ENCODE measurements at places on chromosomes 16 and 17.

- DNase-seq, result no peak
Measured at GRCh38 chr16:82323171-82323570, 153.1 kb upstream of the MPHOSPH6 start.

GRCh38 chr17:78369791-78370381, 8.6 kb upstream of the PGS1 start:
- no peak for DNase-seq

DNA sequence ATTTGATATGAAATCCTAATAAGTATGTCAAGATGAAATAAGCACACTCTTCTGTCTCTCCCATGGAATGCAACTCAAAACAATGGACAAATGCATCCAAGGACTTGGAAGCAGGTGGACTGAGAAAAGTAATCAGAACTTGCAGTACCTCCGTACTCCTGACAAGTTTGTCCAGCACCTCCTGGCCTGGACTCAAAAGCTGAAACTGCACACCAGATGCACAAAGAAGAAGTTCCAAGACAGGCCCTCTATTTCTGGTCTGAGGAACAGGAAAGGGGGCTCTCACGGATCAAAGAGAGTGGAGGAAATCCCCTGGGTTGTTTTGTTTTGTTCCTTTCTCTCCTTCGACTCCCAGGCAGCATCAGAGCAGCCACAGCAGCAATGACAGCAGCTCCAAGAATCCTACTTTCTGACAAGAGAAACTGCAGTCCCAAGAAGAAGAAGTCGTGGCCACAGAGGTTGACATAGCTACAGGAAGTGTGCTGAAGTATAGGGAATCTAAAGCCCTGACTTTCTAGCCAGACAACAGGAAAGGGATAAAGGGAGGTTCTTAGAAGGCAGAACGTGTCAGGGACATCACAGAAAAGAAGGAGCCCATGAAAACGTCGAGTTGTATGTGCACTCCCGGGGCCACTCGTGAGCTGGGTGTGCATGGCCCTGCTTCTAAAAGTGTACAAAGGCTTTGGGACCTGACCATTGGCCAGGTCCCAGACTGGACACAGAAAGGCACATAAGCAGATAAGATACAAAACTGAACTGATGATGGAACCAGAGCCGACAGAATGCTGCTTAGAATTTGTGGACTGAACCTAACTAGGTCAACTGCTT, 29.3 kb downstream of the AKAP10 start:
- no peak for DNase-seq

DNA sequence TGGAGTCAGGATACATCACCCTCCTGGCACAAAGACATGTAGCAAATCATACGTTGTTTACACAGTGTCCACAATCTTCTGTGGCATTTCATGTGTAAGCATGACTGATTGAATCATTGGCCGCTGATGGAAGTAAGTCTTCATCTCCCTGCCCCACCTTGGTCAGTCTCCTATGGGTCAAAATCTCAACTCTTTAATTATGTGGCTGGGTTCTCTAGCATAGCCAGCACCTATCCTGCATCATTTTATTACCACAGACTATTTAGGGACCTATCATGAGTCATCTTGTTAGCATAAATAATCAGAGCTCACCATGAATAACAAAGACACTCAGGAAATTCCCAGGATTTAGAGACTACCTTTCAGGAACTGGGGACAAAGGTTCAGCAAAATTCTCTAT, 15.9 kb downstream of the TANC2 start:
- no peak for DNase-seq

DNA sequence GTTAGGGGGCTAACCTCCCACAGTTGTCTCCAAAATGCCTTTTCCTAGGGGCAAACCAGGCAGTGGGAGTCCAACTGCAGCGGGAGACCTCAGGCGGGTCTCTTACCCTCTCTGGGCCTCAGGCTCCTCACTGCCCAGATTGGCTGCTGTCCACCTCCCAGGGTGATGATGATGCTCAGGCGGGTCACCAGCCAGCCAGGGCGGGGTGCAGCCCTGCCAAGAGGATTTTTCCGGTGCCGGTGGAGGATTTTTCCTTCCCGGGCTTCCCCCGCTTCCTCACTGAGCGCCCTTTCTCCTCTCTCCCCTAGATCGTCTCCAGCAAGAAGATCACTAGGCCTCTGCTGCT, 22.8 kb downstream of the CPNE2 start:
- no peak for DNase-seq

GRCh38 chr17:58325976-58326468, 2.6 kb downstream of the TSPOAP1 start:
- no peak for DNase-seq

DNA sequence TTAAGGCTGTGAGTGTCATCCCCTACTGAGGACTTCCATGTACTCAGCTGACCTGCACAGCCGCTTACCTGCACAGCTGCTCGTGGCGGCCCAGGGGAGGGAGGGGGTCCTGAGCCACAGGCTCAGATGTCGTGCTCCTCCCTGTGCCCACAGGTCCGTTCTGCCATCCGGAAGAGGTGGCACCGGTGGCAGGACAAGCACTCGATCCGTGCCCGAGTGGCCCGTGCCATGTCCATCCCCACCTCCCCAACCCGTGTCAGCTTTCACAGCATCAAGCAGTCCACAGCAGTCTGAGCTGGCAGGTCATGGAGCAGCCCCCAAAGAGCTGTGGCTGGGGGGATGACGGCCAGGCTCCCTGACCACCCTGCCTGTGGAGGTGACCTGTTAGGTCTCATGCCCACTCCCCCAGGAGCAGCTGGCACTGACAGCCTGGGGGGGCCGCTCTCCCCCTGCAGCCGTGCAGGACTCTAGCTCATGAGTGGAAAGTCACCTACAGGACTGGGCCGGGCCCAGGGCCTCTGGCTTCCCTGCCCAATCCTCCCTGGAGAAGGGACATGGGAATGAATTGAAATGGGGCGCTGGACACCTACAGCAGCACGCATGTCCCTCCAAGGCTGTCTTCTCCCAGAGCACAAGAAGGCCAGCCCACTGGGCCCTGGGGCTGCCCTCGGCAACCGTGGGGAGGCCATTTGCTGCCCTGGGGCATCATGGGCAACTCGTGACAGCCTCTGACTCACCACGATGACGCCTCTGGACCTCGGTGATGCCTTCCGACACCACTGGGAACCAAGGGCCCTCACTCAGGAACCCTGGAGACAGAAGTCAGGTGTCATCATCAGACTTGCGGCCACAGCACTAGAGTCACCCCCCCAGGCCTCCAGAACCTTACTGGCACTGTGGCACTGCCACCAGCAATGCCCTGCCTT, 9.9 kb upstream of the SPPL2C start:
- DNase-seq, result no peak

GRCh38 chr16:85422632-85423550, 190.2 kb upstream of the GSE1 start:
- DNase-seq, result peak; percentile 22

GRCh38 chr17:68036304-68037147, 991 bp downstream of the KPNA2 start:
- no peak for DNase-seq

- DNase-seq, result no peak
Measured at GRCh38 chr16:22945361-22945760, 131.4 kb downstream of the HS3ST2 start.

DNA sequence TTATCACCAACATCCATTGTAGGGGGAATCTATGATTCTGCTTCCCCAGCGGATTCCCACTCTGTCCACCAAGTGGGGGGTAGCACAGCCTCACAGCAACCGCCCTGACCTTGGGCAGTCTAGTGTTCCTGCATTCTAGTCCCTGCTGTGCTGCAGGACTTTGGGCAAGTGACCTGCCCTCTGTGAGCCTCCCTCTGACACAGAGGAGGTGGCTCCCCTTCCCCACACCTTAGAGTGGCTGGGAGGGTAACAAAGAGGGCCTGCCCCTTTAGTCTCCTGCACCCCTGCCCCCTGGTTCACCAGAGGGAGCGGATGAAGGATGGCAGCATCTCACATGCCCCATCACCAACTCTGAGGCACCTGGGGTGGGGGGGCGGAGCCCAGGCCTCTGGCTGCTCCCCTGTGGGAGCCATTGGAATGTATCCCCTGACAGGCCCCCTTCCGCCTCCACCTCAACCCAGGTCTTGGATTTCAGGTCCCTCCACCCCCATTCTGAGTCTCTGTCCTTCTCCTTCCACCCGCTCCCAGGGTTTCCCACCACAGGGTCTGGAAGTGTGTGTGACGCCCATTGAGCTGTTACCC, 10.1 kb downstream of the GAS2L2 start:
- no peak for DNase-seq

GRCh38 chr17:80941171-80941570, 50.5 kb upstream of the CHMP6 start:
- DNase-seq, result no peak

- DNase-seq, result peak; percentile 90
Measured at GRCh38 chr16:87860553-87861299, 8.6 kb downstream of the SLC7A5 start.

DNA sequence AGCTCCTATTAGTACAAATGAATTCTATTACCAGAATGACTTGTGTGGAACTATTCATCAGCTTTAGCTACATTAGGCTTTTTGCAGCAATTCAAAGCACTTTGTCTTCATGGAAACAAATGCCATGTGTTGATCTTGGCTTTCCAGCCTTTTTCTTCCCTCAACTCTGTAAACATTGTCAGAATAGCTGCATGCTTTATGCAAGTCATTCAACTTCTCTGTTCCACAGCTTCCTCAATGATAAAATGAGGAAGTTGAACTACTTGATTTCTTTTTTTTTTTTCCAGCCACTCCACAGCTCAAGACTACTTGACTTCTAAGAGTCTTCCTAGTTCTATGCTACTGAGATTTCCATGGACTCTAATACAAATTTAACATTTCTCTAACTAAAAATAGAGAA, 41.1 kb downstream of the KIAA0753 start:
- DNase-seq, result no peak

DNA sequence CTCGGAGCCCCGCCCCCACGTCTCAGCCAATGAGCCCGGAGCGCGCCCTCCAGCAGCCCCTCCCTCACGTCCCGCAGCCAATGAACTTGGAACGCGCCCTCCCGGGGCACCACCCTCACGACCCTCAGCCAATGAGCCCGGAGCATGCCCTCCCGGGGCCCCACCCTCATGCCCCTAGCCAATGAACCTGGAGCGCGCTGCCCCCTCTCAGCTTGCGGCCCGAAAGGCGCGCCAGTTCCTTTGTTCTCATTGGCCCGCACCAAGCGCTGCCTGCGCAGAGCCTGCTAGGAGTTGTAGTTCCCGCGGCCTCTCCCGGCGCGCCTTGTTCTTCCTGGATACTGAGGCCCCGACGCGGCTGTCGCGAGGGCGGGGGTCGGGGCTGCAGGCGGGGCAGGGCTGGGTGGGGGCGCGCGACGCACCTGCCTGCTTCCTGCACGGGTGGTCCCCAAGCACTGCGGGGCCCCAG, at the start of gene LRRC45:
Gene LRRC45, plus strand, starts transcription at position 325 of the 466 bp plus-strand sequence. CDS start 339 bp downstream, outside the sequence.
- peak; percentile 99 for DNase-seq

GRCh38 chr17:4397840-4398239, 31.4 kb upstream of the UBE2G1 start:
- DNase-seq, result no peak

- no peak for DNase-seq
Measured at GRCh38 chr17:8032442-8032841, 6.4 kb upstream of the ALOX15B start.

- peak; percentile 86 for DNase-seq
Measured at GRCh38 chr16:81076566-81077075, 417 bp downstream of the C16orf46 start.

DNA sequence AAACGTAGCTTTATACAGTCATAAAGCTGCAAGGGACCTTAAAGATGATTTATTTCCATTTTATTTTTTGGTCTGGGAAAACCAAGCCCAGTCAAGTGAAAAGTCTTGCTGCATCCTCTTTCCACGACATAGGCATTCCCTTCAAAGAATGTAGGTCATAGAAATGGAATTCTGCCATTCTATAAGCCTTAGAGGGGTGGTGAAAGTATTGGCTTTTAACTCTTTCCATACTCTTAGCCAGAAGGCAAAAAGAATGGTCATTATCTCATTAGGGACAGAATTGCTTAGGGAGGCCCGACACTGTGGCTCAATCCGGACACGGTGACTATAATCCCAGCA, 7.9 kb upstream of the MSL1 start:
- peak; percentile 46 for DNase-seq

GRCh38 chr17:76551685-76552084, 11.8 kb downstream of the PRCD start:
- no peak for DNase-seq

DNA sequence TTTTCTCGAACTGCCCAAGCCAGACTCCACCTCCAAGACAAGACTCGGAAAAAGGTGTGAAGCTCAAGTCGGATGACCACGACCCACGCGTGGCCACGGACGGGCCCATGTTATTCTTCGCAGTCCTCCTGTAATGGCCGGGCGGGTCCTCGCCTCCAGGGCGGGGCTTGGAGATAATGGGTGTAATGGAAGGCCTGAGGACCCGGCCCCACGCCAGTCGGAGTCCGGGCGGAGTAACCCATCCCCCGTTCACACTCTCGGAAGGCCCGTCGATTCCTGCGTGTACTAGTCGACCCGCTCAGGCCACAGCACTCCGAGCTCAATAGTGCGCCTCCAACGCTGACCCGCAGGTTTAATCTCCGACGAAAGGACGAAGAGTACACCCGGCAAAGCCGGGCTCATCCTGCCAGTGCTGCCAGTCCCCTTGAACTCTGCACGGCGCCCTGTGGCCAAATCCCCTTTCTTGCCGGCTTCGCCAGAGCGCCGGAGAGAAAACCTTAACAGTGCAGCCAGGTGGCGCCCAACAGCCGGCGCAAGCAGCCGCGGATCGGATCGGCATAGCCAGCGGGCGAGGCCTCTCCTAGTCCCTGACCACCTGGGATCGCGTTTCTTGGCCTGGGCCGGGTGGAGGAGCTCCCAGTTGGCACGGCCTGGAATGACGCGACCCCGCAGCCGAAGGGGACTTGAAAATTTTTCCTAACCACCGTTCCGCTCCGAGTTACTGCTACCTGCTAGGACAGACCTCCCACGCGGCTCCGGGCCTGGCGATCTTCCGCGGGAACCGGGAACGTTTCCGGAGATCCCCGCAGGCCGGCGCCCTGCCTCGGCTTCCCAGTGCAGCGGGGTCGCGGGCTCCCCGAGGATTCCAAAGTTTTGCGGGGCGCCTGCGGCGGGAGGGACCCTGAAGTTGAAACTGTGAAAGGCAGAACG, 762.0 kb downstream of the KCNJ18 start:
- DNase-seq, result no peak

DNA sequence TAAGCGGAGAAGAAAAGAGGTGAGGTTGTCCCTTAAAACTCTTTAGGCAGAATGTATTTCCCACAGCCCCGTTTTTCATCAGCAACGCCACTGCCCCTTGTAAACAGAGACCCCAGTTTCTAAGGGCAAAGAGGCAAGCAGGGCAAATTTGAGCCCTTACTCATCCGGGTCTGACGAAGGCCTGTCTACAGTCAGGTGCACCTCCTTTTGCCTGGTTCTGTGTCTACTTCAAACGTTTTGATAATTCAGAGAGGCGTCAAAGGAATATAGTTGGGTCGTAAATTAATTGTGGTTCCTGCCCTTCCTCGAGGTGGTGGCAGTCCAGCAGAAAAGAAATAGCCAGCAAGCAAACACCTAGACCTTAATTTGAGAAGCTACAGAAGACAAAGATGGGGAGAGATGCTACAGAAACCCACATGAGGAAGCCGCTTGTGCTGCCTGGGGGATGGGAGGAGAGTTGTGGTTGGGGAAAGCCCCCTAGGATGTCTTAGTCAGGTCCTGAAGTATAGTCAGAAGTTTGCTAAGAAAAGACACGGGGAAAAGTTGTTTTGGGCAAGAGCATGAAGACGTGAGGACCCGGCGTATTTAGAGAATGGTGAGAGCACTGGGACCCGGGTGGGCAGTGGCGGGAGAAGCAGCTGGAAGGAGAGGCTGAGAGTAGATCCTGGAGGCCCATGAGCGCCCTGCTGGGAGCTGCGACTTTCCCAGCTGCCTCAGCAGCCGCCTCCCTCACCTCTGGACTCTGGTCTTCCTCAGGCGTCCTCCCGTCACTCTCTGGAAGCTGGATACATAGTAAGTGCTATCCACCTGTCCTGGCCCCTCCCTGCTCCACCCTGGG, 2.4 kb downstream of the FBRS start:
- DNase-seq, result no peak

- no peak for DNase-seq
Measured at GRCh38 chr17:49461580-49461979, 33.5 kb upstream of the NGFR start.
